ENCODE measurements at places on chromosomes 13 and 19. TPM values are rescaled to one million over a fixed set of nuclear protein-coding genes. Genes with fewer than 3 reads are reported as not detected.

DNA sequence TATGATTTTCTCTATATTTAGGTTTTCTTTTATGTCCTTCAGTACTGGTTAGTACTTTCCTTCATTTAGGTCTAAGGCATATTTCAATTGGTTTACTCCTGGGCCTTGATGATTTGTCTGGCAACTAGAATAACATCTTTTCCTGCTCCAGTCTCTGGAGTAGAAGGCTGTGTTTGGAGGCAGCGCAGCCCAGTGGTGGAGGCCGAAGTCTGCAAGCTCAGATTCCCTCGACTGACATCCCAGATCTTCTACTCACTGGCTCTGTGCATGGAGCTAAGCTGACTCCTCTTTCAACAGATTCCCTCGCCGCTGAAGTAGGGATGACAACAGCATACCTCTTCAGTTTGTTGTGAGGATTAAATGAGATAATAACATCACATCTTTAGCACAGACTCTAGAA, 141.0 kb downstream of the RAP2A start:
- no peak for DNase-seq

DNA sequence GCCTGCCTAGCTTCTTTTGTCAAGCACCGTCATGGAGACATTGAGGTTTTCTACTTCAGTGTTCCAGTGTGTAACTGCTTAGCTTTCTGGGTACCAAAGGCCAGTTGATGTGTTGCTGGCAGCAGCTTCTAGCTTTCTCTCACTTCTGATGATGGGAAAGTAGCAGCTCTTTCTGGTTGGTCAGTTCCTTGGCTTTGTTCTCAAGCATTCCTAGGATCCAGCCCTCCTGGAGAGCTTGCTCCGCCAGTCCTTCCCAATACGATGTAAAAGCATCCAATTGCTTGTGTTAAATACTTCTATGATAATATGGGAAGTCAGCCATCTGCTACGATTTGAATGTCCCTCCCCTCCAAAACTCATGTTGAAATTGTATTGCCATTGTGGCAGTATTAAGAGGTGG, 182.8 kb downstream of the UGGT2 start:
- DNase-seq: no peak

DNA sequence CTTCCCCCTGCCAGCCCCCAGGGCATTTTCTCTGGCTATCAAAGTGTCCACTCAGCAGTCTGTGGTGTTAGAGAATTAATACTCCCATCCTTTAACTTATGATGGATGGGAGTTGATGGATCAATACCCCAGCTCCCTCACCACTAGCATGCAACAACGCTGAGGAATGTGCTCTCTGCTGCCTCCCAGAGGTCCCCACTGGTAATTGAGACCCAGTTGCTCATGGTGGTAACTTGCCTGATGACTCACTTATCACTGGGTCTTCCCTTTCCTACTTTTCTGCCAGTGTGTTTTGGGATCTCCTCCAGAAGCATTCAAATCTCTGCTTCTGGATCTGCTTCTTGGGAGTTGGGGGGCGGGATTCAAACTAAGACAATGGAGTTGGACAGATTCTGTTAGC, 20.3 kb upstream of the CACNA1A start:
- no peak for DNase-seq

DNA sequence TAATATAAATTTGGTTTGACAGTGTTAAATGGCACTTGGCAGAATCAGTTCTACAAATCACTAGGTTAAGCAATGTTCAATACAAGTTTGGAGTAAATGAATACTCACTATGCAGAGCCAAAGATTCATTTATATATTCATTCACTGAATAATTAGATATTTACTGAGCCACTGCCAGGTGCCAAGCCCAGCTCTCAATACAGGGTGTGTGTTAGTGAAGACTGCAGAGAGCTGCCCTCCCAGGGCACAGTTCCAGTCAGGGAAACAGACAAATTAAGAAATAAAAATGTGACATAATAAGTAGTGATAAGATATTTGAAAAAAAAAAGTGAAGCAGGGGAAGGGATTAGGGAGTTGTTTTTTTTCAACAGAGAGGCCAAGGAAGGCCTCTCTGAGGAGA, 411.7 kb downstream of the KCNRG start:
- peak; percentile 31 for DNase-seq

DNA sequence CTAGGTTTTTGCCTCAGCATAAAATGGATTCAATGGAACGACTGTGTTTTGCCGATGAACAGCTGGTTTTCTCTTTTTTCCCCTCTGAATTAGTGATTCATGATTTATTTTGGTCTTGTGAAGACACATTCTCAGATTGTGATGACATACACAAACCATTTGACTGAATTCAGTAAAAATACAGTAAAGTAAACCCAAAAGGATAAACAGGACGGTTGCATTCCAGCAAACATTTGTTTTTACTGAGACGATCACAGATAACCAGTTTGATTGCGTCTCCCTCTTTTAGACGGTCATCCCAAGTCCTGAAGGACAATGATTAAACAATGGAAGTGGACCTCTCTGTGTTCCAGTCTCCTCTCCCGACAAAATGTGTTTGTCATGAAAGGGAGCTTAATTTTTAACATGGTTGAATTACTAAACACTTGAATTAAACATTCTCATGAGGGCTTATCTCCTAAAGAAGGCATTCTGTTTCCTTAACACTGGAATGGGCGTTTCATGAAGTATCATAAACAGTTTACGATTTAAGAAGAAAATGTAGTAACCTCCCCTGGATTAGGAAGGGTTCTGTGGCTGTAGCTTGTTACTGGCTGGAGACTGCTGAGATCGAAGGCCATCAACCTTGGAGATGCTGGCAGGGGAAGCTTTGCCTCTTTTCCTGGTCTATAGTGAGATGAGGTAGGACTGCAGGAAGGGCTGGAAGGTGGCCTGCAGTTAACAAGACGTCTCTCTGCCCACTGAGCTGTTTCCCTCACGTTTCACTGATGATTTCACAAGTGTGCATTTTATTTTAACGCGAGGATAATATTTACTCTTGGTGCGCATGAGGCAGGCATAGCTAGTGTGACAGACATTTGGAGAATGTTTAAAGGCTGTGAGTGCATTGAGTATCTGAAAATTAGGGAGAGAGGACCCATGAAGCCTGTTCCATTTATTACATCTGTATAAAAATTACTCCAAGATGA, 457.9 kb downstream of the FGF9 start:
- DNase-seq: no peak

DNA sequence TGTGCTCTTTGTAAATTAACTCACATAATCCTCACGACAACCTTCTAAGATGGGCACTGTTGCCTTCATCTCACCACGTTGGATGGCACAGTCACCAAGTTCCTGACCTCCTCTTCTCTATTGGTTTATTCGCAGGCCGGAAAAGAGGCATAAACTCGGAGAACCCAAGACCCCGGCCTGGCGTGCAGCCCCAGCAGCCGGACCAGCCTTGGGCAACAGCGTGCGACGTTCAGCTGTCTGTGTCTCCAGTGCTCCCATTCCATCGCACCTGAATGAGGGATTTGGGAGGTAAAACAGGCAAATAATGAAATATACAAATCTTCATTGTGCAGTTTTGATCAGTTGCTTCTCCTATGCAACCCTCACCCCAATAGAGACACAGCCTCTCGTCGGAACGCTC, 34.5 kb upstream of the GAS6 start:
- DNase-seq: no peak

GRCh38 chr13:71873418-71874247, 6.6 kb upstream of the DACH1 start:
- no peak for DNase-seq

DNA sequence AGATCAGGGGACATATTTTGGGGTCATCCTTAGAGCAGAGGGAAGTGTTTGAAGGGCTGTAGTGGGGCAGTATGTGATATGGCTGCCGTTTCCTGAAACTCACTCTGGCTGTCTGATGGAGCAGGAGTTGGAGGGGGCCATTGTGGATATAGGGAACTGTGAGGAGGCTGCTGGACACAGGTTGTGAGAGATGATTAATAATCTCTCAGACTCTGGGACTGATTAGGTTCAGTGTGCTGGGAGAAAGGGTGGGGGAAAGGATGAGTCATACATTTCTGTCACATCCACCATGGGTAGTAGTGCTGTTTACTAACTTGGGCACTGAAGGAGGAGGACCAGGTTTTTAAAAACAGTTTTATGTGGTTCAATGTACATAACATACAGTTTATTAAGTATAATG, 4.8 kb downstream of the B3GLCT start:
- no peak for DNase-seq

DNA sequence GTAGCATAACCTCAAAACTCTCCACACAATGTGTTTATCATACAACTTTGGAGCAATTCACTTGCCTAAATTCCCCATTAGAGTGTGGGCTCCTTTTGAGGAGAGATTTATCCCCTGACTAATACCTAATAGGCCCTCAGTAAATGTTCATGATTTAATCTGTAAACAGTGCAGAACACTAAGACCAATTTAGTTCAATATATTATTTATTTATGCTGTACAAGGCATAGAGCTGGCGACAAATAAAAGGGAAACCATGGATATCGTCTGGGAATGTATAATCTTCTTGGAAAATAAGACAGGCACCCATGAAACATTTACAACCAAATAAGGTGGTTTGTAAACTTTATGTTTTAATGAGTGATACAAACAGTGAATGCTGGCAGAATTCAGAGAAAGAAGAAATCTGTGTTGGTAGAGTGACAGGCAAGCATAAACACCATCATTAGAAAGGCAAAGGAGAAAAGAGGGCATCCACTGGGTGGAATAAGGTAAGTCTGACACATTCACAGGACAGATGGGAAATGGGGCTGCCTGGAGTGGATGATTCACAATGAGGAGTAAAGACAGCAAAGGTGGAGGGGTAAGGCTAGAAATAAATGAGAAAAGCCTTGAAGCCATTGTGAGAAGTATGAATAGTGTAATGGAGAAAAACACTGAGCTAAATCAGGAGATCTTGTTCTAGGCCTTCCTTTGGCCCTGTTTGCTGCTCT, 106.1 kb upstream of the MIR17HG start:
- no peak for DNase-seq

DNA sequence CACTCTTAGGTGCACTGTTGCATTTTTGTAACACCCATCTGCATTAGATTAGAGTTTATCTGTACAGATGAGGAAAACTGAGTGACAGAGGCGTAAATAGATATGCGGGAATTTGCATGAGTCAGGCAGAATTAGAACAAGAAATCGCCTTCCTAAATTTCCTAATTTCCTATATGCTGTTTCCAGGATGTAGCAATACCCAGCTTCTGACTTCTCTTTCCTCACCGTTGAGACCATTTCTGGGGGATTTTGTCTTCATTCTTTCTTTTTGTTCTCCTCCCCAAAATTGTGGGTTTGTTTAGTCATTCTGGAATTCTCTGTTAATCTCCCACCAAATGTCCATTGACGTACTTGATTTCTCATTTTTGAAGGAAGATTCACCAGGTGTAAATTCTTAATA, 10.6 kb upstream of the ZNF792 start:
- no peak for DNase-seq

Gene KLF12
- 2.5 TPM for polyA plus RNA-seq

Gene ADAMTSL5
- 10.9 TPM for polyA plus RNA-seq

Gene SYNE4
- 0.18 TPM for polyA plus RNA-seq

Gene KIRREL2
- not detected for polyA plus RNA-seq

Gene MYH14
- polyA plus RNA-seq: 73.6 TPM

Gene C1QTNF9B
- polyA plus RNA-seq: 1.2 TPM

Gene ATCAY
- polyA plus RNA-seq: 0.05 TPM

Gene ZNF534
- polyA plus RNA-seq: 0.34 TPM
